DMS79 (cell line): ENCODE measurements at places on chromosomes 13 and 19.

- no peak for DNase-seq
Observed at GRCh38 chr13:98890186-98890585, 87.7 kb downstream of the DOCK9 start.

- DNase-seq, result no peak
Observed at GRCh38 chr19:4066176-4066606, 508 bp downstream of the ZBTB7A start.

- peak; percentile 59 for DNase-seq
Observed at GRCh38 chr13:33119022-33119781, 103.0 kb downstream of the KL start.

- no peak for DNase-seq
Observed at GRCh38 chr13:32802159-32802558, 214.1 kb upstream of the KL start.

- DNase-seq, result no peak
Observed at GRCh38 chr19:45125975-45126493, 33.1 kb downstream of the PPP1R37 start.

- DNase-seq, result peak; percentile 14
Observed at GRCh38 chr19:38142176-38143035, 81.6 kb downstream of the DPF1 start.

DNA sequence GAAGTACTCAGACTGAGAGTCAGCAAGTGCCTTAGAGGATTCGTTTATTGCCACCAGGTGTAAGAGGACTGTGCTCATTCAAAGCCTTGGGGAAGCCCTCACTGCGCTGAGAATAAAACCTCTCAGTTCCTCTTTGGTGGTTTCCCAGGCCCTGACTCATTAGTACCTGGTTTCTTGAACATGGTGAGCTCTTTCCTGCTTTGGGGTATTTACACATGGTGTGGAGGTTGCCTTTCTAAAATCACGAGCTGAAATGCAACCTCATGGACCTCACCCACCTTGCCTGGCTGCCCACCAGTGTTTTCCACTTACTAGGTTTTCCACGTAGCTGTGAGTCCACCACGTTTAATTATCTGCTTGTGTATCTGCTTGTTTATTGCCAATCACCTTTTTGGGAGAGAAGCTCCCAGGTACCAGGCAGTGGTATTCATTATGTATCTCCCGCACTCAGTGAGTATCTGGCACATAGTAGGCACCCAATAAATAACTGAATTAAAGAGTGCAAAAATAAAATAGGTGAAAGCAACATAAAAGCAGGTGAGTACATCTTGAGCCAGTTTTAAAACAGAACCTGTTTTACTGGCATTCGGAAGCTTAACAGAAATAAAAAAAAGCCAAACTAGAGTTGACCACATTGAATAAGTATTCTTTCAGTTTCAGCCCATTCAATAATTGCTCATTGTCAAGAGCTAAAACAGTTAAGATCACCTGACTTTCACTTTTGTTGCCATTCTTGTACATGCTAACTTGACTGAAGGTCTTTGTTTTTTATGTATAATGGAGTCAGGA is 533.0 kb downstream of the MYO16 start:
- DNase-seq, result no peak

DNA sequence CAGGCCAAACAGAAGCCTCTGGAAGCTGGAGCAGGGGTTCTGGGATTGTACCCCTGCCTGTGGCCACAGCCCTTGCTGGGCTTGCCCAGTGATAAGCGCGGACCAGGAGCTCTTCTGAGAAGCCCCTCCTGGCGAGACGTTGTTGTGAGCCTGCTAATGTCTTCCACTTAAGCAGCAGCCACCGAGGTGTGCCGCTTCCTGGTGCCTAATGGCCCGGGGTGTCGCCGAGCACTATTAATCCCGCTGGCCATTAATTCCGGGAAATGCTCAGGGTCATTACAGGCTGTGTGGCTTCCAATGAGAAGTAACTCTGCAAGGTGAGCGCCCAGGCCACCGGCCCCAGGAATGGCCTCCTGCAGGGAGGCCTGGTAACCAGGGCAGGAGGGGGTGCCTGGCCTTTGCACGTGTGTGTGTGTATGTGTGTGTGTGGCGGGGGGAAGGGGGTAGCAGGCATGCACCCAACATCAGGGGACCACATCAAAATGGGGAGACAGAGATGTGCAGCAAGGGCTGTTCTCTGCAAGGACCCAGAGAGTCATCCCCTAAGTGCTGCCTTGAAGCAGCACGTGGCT is 175.0 kb downstream of the URI1 start:
- no peak for DNase-seq
